ENCODE measurements at places on chromosomes 13 and 19.

GRCh38 chr13:32205431-32206096, 109.6 kb downstream of the ZAR1L start:
- DNase-seq = no peak

DNA sequence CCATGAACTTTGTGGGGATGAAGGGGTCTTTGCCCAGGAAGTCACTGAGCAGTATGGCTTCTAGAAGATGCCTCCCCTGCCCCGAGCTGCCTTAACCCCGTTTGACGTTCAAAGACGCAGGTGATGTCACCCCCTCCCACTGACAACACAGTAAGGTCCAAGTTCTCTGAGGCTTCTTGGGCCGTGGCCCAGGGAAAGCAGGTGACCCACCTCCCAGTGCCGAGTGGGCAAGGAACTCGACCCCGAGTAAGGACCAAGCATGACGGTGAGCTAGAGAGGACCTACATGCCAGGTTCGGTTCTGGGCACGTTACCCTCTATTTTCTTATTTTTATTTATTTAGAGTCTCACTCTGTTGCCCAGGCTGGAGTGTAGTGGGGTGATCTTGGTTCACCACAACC, 81.3 kb downstream of the SLC6A16 start:
- DNase-seq = no peak

- DNase-seq = no peak
Observed at GRCh38 chr19:35054626-35055025, 13.1 kb downstream of the HPN start.

DNA sequence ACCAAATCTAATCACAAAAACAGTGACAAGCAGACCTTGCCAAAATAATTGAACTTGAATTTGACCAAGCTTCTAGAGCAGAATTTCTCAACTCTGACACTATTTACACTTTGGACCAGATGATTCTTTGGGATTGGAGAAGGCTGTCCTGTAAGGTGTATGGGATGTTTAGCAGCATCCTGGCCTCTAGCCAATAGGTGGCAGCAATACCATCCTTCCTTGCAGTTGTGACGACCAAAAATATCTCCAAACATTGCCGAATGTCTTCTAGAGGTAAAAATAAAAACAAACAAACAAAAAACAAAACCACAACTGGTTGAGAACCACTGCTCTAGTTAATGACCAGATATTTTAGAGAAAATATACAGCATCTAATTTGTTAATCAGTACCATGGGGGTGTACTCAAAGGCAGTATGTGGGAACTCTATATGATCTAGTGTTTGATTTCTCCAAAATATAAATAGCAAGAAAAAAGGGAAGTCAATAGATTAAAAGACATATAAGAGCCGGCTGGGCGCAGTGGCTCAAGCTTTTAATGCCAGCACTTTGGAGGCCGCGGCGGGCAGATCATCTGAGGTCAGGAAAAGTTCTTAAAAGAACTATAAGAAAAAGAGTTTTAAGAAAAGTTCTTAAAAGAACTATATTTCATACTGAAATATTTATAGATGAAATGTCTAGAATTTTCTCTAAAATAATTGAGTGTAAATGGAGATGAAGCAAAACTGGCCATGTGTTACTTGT, 60.9 kb upstream of the ZNF527 start:
- DNase-seq = no peak

DNA sequence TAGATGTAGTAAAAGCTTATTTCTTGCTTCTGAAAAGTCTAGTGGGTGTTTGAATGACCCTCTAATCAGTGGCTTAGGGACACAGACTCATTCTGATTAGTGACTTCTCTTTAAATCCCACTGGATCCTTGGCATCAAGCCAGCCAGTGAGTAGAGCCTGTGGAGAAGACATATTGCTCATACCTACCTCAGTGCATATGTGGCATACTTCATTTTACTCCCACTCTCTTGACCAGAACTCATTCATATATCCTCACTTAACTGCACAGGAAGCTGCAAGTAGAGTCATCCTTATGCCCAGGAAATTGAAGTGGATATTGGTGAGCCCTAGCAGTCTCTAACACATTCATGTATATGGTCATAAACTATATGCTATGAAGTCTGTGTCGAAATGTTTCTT, 148.3 kb downstream of the PDS5B start:
- DNase-seq = no peak

- no peak for DNase-seq
Observed at GRCh38 chr19:57231686-57232085, 863 bp downstream of the AURKC start.

- no peak for DNase-seq
Observed at GRCh38 chr13:45492538-45492937, 27.8 kb downstream of the COG3 start.

- no peak for DNase-seq
Observed at GRCh38 chr19:1397838-1398237, 3.5 kb downstream of the GAMT start.

DNA sequence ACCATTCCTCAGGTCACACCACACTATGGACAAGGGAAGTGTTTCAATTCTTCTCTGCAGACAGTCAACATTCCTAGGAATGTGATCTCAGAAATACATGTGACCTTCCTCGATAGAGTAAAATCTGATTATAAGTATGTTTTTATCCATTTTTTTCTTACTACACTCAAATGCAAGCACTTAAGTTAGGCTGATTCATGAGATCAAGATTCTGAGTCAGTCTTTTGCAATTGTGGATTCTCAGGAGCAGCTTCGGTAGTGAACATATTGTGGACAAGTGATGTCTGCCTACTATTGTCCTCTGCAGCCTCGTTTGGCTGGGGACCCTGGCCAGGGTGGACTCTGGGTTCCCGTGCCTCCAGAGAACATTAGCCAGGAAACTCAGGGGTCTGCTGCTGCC, 3.2 kb downstream of the SERPINE3 start:
- DNase-seq = no peak

GRCh38 chr19:55581823-55582223, 1.2 kb upstream of the ZNF579 start:
- no peak for DNase-seq

GRCh38 chr13:99663908-99664307, 162.6 kb downstream of the TM9SF2 start:
- DNase-seq = no peak

GRCh38 chr13:25771202-25771601, 280.6 kb downstream of the SHISA2 start:
- DNase-seq = no peak

DNA sequence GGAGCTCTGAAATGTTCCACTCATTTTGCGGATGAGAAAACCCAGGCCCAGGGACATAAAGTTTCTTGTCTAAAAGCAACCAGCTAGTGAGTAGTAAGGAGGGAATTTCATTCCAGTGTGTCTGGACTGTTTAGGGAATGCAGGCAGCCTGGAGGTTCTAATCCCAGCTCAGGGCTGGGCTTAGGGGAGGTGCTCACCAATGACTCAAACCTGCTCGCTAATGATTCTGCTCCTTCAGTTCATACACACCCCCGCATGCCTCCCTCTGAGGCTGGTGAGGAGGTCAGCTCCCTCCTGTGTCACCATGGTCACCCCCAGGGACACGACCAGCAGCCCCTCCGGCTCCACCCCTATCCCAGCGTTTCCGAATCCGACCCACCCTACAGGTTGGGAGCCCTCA, 34.6 kb downstream of the CYP4F2 start:
- no peak for DNase-seq

GRCh38 chr19:8306235-8307054, 1.7 kb downstream of the CD320 start:
- DNase-seq = no peak

DNA sequence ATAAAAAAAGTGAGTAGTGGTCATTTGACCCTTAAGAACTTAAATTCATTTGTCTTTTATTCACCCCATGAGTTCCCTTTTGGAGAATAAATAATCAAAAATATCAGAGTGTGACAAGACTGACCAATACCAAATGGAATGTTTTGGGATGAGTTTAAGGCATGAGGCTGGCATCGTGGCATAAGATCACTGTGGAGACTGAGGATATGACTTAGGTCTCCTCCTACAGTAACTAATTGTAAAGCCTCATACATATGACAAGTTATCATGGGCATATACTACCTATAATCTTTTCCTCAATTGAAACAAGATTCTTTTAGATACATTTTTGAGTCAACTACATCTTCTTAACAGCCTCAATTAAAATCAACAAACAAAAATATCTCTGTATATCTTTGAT, 782.0 kb downstream of the SLITRK1 start:
- no peak for DNase-seq

- DNase-seq = no peak
Observed at GRCh38 chr13:67917291-67917987, 687.3 kb upstream of the PCDH9 start.

- DNase-seq = no peak
Observed at GRCh38 chr19:3644351-3645066, 17.9 kb upstream of the CACTIN start.

DNA sequence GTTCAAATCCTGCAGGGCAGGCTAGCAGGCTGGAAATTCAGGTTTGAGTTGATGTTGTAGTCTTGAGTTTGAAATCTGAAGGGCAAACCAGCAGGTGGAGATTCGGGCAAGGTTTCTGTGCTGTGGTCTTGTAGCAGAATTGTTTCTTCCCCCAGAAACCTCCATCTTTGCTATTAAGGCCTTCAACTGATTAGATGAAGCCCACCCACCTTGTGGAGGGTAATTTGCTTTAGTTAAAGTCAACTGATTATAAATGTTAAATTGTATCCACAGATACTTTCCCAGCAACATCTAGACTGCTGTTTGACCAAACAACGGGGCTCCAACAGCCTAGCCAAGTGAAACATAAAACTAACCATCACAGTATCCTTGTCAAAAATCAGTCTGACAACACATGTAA, 9.4 kb downstream of the IPO5 start:
- no peak for DNase-seq

GRCh38 chr19:13937479-13938300, 527 bp downstream of the PODNL1 start:
- no peak for DNase-seq

DNA sequence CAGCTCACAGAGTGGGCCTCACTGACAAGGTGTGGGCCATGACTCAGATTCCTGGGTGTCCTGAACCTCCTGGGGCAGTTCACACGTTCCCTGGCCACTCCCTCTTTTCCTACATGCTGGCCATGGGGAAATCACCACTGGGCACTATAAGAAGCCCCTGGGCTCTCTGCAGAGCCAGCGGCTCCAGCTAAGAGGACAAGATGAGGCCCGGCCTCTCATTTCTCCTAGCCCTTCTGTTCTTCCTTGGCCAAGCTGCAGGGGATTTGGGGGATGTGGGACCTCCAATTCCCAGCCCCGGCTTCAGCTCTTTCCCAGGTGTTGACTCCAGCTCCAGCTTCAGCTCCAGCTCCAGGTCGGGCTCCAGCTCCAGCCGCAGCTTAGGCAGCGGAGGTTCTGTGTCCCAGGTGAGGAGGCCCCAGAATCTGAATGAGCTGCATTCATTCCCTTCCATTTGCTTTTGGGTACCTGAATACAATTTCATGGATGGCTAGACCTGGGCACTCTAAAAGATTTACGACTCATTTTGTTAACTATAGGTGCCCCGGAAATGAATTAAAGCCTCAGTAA, at the start of gene OLFM4:
TSS of gene OLFM4 (plus strand) at position 177 of the 567 bp plus-strand sequence. CDS start at position 201, 24 bp downstream.
- DNase-seq = no peak

- DNase-seq = peak; percentile 34
Observed at GRCh38 chr19:44653977-44654774, 10.5 kb downstream of the PVR start.

GRCh38 chr13:35485424-35485823, 8.9 kb upstream of the MAB21L1 start:
- DNase-seq = no peak

GRCh38 chr19:18234194-18234593, 8.0 kb upstream of the PDE4C start:
- DNase-seq = no peak

GRCh38 chr19:17865364-17866311, 5.9 kb downstream of the RPL18A start:
- no peak for DNase-seq

- no peak for DNase-seq
Observed at GRCh38 chr13:76286178-76286577, 600.0 kb downstream of the KCTD12 start.

DNA sequence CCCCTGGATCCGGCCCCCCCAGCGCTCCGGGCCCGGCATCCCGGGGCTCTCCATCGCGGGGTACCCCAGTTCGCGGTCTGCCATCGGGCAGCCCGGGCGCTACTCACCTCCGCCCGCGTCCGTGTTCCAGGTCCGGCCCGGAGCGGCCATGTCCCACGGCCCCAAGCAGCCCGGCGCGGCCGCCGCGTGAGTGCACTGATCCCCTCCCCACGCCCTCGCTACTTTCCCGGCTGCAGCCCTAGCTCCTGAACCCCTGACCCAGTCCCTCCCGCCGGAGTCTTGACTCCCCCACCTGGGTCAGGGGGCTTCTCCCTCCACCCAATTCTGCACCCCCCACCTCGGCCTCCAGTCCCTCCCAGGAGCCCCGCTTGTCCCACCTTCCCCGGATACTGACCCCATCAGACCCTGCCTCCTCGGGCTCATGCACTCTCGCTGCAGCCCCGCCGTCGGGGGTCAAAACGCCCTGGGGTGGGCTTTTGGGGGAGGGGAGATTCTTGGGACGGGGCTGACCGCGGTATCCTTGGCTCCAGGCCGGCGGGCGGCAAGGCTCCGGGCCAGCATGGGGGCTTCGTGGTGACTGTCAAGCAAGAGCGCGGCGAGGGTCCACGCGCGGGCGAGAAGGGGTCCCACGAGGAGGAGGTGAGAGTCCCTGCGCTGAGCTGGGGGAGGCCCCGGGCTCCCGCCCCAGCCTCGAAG, 566 bp downstream of the HMG20B start:
- peak; percentile 31 for DNase-seq

DNA sequence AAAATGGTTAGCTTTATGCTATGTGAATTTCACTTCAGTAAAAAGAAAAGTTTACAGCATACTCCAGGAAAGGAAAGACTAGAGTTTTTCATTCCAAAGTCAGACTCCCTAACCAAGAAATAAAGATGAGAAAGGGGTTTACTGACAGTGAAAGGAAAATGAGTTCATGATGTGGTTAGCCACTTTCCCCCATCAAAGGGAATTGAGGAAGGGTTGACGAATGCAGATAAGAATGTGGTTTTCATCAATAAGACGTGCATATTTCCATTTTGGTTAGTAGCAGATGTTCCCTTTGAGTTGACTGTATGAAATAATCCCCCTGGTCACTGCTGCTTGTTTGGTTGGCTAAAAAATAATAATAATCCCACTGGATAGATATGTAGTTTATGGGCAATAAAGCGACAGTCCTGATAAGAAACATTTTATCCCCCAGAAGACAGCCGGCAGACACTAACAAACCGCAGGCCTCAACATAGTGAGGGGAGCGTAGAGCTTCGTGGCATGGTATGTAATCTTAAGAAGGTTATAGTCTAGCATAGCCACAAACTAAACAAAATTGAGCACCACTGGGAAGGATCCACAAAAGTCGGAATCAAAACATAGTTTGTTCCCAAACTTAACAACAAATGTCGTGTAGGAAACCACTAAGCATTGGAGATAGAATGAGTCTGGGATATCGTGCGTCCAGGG, 114.8 kb downstream of the COL4A2 start:
- DNase-seq = no peak

GRCh38 chr19:38149661-38150061, 74.4 kb downstream of the DPF1 start:
- no peak for DNase-seq

GRCh38 chr19:17402982-17403855, 2.2 kb downstream of the BST2 start:
- no peak for DNase-seq

Data from central memory CD8-positive, alpha-beta T cell (primary cell).